ENCODE measurements at places on chromosomes 1 and 21. TPM values are rescaled to one million over a fixed set of nuclear protein-coding genes. Genes with fewer than 3 reads are reported as not detected.

DNA sequence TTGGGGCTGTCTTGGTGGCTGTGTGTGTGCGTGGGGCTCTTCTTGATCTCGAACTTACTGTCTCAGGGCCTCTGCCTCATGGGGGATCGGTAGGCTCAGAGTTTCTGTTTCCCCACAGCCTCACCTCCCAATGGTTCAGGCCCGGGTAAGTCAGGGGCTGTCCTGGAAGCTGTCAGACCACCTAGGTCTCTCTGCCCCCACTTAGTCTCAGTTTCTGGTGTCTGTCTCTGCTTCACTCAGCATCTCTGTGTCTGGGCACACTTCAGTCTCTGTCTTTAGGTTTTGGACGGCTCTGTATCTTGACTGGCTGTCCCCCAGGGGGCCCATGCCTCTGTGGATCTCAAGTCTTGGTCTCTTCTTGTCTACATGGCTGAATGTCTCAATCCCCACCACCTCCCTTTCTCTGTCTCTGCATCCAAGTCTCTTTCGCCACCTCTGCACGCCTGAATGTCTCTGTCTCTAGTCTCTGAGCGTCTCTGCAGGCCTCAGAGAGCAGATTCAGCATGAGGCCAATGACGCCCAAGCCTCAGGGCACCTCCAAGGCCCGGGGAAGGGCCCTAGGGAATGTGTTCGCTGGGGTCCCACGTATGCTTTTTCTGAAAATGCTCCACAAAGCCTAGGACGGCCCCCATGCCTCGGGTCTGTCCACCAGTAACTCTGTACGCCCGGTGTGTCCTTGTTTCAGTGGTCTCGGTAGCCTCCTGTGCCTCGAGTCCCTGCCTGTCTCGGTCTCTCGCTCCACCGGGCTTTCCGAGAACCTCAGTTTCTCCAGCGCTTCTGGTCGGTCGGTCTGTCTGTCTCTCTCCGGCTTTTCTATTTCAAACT lies 818 bp downstream of the FHL3 start:
- no peak for DNase-seq

- DNase-seq = no peak
Observed at GRCh38 chr21:17784604-17785402, 34.4 kb downstream of the C21orf91 start.

DNA sequence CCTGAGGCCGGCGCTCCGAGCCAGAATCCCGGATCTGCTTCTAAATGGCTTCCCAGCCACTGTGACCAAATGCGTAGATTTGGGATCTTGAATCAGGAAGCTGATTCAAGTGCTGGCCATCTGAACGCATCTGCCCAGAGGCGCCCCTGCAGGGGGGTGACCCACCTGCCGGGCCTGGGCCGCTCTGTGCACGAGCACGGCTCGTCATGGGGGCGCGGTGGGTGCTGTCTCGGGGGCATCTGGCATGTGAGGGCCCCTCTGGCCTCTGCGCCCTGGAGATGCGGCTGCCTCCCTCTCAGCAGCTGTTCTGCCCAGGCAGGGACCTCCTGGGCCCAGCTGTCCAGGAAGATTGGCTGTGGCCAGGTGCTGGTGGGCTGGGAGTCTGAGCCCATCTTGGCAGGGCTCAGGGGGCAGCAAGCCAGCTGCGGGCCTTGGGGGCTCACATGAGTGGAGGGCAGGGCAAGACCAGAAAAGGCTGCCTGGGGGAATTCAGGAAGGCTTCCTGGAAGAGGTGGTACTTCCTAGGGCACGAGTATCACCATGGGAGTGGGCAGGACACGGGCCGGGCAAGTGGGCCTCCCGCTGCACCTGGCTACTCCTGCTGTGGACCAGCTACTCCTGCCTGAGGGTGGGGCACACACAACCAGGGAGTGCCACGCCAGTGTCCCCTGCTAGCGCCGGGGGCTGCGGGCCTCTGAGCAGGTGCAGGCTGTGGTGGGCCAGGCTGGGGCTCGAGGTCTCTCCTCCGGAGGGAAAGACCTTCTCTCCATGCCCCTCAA lies 25.1 kb downstream of the PLCH2 start:
- no peak for DNase-seq

DNA sequence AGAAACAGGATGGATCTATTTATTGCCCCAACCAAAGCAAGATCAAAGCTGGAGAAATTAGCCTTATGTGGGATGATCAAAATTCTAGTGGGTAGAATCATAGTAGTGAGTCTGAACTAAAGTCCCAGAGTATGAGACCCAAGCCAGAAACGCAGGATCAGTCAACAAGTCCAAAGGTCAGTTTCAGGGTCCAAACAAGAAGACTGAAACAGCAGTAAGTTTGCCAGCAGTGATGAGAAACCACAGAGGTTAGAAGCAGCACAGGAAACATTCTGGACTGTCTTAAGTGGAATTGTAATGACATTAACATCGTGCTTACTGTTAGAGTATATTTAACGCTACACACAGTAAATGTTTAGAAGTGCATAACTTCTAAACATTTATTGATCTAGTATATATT lies 251.0 kb downstream of the LRRIQ3 start:
- no peak for DNase-seq

GRCh38 chr1:15949453-15950245 lies 26.3 kb downstream of the ZBTB17 start:
- peak; percentile 99 for DNase-seq

- peak; percentile 58 for DNase-seq
Observed at GRCh38 chr1:115099693-115100050, 10.4 kb upstream of the TSPAN2 start.

DNA sequence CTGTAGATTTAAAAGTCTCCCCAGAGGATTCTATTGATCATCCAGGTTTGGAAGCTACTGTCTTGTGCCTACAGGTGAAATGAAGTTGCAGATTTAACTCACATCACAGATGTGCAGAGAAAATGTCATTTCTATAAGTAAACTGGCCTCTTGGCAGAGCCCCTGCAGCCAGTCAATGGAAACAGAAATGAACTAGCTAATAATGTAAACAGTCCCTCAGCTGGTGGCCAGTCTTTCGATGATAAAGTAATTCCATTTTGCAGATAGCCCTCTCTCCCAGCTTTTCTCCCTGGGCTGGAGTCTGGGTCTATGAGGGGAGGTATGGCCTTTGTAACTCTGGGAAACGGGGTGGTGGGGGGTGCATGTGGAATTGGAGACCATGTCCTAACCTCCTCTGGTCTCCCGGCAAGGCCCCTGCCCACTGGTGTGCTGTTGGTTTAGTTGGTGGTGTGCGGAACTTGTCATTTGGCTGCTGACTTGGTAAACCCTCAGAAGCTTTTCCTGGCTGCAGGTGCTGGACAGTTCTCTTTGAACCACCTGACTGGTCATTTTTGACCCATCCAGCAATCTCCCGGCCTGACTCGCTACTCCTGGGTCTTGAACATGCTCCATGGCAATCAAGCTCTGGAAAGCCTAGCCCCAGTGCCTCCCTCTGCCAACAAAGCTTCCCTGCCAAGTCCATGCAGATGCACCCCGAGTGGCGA lies 14.9 kb downstream of the TBX19 start:
- no peak for DNase-seq

DNA sequence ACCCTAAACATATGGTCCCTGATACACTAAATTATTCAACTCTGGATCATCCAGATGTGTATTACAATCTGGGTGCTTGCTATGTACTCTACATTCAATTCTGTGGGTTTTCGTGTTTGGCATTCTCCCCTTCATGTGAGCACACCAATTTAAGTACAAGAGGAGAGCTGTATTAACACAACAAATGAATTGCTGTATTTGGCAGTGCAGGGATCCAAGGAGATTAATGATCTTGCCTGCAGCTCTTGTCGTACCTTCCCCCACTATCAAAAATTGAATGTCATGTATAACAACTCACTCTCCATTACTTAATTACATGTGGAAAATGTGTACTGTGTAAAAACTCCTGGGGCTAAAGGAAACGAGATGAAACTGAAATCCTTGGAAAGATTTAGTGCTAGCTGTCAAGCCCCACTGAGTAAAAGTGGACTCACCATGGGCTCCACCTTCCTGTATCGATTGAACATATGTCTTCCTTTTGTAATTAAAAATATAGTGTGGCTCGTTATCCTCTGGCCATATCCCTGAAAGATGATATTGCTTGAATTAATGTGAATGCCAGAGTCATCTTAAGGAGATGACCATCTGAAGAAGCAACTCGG lies 172.2 kb upstream of the L1TD1 start:
- DNase-seq = no peak

- no peak for DNase-seq
Observed at GRCh38 chr1:69739251-69739605, 171.5 kb downstream of the LRRC7 start.

DNA sequence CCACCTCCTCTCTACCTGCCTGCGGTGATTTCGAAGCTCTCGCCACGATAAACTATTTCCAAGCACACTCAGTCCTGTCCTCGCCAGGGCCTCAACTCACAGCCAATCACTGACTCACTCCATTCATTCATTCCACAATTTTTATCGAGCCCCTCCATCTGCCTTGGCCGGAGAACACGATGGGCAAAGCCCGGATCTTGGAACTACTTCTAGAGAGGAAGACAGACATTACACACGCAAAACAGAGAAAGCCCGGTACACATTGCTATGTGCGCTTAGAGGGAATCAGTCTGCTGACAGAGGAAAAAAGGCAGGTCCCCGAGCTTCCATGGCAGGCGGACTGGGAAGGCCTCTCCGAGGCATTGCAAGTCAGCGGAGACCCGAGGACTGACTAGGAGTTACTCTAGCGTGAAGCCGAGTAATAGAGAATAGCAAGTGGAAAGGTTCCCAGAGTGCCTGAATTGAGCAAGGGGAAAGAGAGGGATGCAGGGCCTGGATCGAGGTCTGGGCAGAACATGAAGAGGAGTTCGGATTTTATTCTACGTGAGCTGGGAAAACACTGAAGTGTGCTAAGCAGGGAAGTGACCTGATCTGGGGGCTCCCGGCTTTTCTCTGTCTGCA lies 54.2 kb upstream of the DNAJC6 start:
- peak; percentile 48 for DNase-seq

- DNase-seq = no peak
Observed at GRCh38 chr1:211355873-211356272, 29.2 kb downstream of the TRAF5 start.

GRCh38 chr1:167551362-167551761 lies 2.2 kb downstream of the CREG1 start:
- DNase-seq = no peak

DNA sequence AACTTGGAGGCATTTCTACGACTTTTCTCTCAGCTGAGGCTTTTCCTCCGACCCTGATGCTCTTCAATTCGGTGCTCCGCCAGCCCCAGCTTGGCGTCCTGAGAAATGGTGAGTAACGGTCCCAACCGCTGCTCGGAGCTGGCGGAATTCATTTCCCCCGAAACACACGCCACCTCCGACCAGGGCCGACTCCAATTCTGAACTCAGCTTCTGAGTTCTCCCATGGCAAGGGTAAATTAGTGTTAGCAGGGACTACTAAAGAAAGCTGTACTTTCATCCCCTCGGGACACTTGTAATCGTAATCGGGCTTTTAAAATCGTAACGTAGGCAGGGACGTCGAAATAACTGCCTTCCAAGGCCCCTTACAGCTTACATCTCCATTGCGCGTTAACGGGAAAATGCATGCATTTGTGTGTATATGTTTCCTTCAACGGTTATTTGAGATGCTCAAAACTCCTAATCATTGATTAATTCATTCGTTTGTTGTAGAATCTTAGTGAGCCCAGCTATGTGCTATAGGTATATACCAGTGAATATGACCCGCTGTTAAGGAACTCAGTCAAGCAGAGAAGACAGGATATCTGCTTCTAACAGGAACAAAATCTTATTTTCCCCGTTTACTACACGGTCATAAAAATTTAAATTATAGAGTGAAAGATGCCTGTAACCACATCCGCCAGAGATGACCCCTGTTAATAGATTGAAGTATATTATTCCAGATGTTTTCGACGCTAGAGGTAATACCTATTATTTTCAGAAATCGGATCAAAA lies 472 bp downstream of the DTL start:
- DNase-seq = no peak

DNA sequence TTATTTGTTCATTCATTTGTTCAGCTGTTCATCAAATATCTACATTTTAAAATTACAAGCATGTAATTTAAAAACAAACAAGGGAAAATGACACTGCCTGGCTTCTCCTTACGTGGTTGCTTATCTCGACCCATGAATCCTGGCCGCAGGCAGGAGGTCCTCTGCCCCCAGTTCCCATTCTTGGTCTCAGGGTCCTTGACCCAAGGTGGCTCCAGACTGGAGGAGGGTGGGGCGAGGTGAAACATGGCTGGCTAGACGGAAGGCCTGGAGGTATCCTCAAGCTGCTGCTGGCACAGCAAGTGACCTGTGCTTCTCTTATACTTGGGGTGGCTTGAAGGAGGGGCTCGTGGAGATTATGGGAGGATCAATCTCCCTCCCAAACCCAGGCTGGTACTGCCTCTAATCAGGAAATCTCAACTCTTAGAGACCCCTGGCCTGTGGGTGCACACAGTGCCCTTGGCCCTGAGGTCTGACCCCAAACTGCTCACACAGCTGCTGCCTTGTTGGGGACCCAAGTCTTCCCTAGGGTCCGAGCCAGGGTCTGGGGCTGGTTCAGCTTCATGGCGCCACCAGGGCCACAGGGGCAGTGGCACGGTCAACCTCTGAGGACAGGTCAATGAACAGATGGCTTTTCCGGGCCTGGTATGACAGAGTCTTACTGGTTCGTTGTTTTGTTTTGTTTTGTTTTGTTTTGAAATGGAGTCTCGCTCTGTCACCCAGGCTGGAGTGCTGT lies 63.7 kb downstream of the SCCPDH start:
- DNase-seq = no peak

DNA sequence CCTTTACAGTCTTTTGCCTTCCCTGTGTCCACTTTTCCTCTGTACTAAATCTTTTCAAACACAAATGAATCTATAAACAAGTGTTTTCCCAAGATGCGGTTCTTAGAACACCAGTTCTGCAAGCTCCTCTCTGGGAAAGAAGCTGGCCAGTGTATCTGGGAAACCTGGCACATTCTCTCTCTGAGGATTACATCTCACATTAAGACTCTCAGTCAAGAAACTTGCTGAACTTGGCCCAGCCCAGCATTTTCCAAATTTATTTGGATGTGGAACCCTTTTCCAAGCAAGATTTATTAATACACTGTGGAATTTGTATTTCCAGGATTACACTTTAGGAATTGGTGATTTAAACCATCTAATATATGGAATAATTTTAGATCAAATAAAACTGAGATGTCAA lies 105.7 kb downstream of the ZNF281 start:
- DNase-seq = no peak

Gene CACHD1
- 4.6 TPM for total RNA-seq

Gene FMO1
- total RNA-seq = 0.67 TPM

Gene NUDT4B
- total RNA-seq = not detected

Gene PAQR6
- total RNA-seq = 11.0 TPM

Gene CLDN19
- not detected for total RNA-seq

Gene ALX3
- total RNA-seq = not detected

Gene TMPRSS3
- total RNA-seq = 2.8 TPM

Gene PTAFR
- 1.8 TPM for total RNA-seq

All from mammary epithelial cell (primary cell).